ENCODE measurements at places on chromosomes 6 and 20.

DNA sequence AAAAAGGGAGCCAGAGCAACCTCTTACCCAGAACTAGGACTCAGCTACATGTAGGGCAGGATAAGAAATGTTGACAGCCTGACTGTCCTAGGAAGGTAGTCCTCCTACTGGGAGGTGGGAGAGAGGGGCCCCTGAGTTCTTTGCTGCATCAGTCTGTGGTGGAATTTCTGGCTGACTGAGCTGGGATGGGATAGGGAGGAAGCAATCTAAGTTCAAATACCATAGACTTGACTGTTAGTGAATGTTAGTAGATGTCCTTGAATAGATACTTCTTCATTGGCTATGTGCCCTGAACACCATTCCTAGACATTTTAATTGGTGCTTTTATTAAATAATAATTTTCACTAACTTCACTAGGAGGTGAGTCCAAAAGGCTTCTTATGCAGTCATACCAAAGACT lies 1343.6 kb upstream of the CITED2 start:
- DNase-seq: no peak

DNA sequence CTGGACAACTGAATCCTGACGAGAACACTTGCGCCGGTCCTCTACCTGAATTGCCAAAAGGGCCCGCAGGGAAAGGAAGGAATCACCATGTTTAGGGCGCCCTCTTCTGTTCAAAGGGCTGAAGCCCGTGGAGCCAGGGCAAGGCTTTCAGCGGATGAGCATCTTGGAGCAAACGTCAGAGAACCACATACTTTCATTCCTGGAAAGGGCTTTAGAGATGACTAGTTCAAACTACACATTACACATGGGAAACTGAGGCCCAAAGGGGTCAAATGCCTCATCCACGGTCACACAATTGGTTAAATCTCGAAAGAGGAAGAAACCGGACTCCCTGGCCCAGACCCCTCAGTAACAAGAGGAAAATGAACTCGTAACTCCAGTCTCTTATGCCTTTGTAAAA lies 11.5 kb upstream of the ZNF133 start:
- DNase-seq: peak; percentile 74

- DNase-seq: no peak
Observed at GRCh38 chr6:21204951-21205350, 388.6 kb upstream of the SOX4 start.

DNA sequence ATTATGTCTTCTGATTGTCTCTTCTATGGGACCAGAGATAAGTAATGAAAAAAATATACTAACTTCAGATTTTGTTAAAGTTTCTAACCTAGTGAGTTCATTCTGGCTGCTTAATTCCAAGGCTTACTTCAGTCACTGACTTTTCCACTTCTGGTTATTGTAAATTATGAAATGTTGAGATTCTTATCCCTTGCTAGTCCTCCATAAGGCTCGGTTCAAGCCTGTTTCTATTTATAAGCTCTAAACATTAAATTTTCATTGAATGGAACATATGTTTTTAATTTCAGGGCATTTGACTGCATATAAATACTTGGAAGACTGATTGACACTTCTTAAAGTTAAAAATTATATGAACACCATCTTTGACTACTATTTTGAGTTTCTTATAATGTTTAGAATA lies 23.6 kb upstream of the NKAIN2 start:
- DNase-seq: no peak

GRCh38 chr20:35344354-35344837 lies 52.2 kb upstream of the FAM83C start:
- DNase-seq: no peak

GRCh38 chr6:169791721-169792131 lies 40.3 kb downstream of the ERMARD start:
- no peak for DNase-seq

GRCh38 chr6:87705070-87705691 lies 3.1 kb upstream of the AKIRIN2 start:
- no peak for DNase-seq

DNA sequence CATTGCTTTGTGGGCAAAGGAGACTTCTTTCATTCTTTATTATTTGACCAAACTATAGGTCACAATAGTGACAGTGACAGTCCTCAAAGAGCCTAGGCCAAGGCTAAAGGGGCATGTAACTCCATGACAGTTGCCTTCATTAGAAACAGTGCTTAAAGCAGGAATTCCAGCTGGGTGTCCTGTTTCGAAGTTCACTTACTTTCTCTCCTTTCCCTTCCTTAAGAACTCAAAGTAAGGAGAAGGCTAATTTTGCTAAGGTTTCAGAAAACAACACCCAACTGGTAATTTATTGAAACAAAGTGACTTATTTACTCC lies 48.1 kb upstream of the HEY2 start:
- no peak for DNase-seq

All from sciatic nerve (tissue), 2 donors.